ENCODE measurements at places on chromosomes 7 and 10. TPM values are rescaled to one million over a fixed set of nuclear protein-coding genes. Genes with fewer than 3 reads are reported as not detected.

ZNF503 gene
- total RNA-seq, result 6.6 TPM

POU6F2 gene
- not detected for total RNA-seq

LAMB4 gene
- total RNA-seq, result 0.08 TPM

GNGT1 gene
- total RNA-seq, result not detected

BEND7 gene
- total RNA-seq, result 10.5 TPM

WIPF3 gene
- 0.39 TPM for total RNA-seq

SLC13A4 gene
- total RNA-seq, result not detected

KLF14 gene
- total RNA-seq, result 0.08 TPM

KIAA1217 gene
- 2.5 TPM for total RNA-seq

VWA2 gene
- not detected for total RNA-seq

OTUD1 gene
- total RNA-seq, result 3.5 TPM

PLEKHS1 gene
- 0.06 TPM for total RNA-seq

AGR3 gene
- total RNA-seq, result not detected

TACR2 gene
- total RNA-seq, result 0.13 TPM

COL13A1 gene
- 0.23 TPM for total RNA-seq

HK1 gene
- total RNA-seq, result 40.8 TPM

Measured in A549 treated with Mapracorat at 1 μM for 4 hours (cell line).